Dorsolateral prefrontal cortex (tissue), 122 donors: ENCODE measurements at places on chromosomes 5 and 9.
A peak's percentile ranks its signal among the peaks of the same experiment; 100 is the strongest.

GRCh38 chr9:13726746-13727145 is 447.3 kb upstream of the MPDZ start:
- no peak for DNase-seq

DNA sequence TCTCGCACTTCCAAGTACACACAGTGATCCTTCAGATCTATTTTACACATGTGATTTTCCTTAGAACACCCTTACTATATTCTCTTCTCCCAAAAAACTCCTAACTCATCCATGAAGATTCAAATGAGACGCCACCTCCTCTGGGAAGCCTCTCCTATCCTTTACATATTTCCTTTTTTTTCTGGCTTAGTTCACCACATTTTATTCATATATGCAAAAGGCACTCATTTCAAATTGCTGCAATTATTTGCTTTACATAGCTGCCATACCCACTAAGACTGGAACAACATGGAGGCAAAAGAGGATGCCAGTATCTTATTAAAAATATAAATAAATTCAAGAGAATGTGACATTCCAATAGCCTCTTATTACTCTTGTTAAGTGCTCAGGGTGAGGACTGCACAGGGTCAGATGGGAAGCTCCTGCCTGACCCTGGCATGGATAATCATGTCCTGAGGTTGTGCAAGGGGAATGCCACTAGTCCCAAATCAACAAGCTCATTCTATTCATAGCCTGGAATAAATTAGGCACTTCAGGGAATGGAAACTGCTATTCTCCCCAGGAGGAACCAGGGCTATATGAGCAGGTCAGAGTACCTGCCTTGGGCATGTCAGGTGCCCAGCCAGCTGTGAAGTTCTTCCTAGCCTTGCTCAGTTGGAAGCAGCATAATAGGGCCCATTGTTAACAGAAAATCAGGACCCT is 262.9 kb downstream of the FBXL17 start:
- no peak for DNase-seq

- no peak for DNase-seq
Observed at GRCh38 chr9:100670719-100671118, 92.8 kb downstream of the CAVIN4 start.

DNA sequence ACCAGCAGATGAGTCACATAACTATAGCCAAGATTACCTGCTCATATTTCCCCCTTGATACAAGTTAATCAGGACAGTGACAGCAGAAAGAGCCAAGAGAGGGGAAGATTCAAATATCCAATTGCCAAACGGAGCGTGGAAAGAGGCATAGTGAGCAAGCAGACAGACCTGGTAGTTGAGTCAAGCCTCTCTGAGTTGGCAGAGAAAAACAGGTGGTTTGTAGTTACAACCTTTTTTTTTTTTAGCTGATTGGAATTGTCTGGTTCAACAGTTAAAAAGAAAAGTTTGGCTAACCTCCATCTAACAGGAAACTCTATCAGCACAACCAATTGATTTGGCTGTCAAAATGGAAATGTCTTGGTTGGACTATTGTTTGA is 272.1 kb downstream of the TLE1 start:
- DNase-seq = no peak

GRCh38 chr5:22621084-22621483 is 232.1 kb downstream of the CDH12 start:
- no peak for DNase-seq

GRCh38 chr5:139605887-139606286 is 42.3 kb upstream of the CXXC5 start:
- no peak for DNase-seq

DNA sequence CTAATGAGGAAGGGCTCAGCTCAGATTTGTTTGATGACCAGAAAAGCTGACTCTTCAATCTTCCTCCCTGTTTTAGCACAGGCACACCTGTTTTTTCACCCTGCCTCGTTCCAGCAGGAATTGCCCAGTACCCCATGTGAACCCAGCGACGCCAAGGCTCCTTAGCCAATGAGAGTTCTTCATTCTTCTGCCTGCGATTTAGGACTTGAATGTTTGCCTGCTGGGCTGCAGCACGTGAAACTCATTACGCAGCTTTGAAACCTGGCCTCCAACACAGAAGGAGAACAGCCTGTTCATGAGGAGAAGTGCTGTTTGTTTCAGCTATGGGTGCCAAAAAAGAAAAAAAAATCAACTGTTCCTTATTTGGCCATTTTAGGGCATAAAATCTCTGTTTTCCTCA is 315.5 kb downstream of the TRPM3 start:
- peak; percentile 16 for DNase-seq

- DNase-seq = no peak
Observed at GRCh38 chr9:82745919-82746318, 317.0 kb downstream of the RASEF start.

DNA sequence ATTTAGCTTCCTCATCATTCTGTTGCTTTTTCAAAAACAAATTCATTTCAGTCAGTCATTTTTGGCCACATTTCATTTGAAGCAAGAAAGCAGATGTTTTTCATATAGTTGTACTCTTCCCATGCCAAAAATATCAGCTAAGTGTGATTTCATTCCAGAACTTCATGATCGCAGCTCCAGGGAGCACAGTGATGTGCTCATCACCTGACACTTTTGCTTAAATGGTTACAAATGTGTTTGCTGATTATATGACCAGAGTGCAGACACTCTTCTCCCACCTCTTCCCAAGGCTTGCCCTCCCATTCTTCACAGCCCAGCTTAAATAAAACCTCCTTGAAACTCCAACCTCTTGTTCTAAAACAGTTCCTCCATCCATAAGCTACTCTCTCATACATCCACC is 32.6 kb downstream of the GABRB2 start:
- no peak for DNase-seq

DNA sequence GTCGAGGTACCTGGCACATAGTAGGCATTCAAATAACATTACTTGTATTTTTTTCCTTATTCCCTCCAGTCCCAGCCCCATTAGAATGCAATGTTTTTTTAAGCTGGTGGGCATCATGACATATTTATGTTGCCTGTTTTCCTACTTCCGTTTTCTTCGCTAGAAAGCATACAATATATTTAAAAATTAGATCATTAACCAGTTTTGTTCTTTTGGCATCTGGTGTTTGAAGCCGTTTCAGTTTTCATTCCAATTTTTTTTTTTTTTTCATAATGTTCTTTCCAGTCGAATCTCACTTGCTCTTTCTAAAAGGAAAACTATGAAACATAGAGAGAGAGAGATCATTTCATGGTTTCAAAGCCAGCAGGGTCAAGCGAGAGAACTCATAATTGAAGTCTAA is 228.3 kb upstream of the C9orf72 start:
- DNase-seq = no peak

GRCh38 chr5:156181656-156182055 is 145.3 kb upstream of the SGCD start:
- DNase-seq = no peak

- no peak for DNase-seq
Observed at GRCh38 chr5:17952231-17952630, 318.0 kb downstream of the TAF11L14 start.

DNA sequence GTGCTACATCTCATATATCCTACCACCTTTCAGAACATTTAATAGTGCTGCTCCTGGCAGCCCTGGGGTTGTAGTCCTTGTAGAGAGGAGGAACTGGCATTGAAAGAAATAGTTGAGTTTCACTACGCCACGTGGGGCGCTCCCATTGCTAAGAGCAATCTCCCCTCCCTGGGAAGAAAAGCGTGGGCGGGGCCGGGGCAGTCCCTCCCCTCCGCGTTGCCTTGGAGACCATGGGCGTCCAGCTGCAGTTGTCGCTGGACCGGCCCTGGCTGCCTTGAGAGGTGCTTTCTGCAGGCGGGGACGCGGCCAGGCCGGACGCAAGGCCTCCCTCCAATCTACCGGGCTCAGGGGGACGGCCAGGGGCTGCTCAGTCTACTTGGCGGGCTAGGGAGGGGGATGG is 368 bp upstream of the CCDC180 start:
- peak; percentile 81 for DNase-seq

- DNase-seq = peak; percentile 57
Observed at GRCh38 chr9:108727580-108728111, 128.1 kb downstream of the ACTL7B start.

GRCh38 chr9:77594963-77595362 is 53.2 kb downstream of the GNA14 start:
- DNase-seq = no peak

DNA sequence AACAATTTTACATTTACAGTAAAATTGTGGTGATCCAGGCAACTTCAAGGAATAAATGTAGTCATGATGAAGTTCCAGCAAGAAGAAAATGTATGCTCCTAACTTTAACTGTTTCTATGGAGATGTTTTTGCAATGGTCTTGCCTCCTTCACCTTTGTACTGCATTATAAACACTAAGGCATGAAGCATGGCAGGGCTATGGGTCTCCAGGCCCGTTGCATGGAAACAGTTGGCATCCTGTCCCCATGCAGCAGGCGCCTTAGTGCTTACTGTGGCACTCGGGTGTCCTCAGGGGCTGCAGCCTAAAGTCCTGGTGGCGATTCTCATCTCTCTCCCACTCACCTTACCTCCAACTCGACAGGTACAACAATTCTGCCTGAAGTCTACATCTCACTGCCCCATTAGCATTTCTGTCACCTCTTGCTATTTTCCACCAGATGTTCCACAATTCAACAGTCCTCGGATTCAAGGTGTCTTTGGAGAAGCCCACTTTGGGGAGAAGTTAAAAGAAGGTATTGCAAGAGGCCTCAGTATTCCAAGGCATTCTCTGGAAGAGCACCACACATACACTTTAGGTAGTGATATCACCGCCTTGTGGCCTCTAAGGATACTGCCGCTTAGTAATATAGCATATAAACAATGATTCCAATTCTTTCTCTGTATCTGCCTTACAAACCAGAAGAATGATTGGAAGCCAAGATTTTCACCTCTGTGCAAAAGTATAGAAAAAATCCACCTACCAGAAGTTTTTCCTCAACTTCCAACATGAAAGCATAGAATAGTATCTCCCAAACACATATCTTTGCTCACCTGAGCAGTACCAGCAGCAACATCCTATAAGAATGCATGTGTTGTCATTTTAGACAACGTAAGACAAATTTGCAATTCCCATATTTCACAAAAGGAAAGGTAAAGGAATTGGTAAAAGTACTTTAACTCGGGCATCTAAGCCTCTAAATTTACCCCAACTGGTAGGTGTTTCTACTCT is 5.1 kb downstream of the LIFR start:
- DNase-seq = no peak

GRCh38 chr9:23447166-23447565 is 378.9 kb downstream of the ELAVL2 start:
- peak; percentile 68 for DNase-seq

DNA sequence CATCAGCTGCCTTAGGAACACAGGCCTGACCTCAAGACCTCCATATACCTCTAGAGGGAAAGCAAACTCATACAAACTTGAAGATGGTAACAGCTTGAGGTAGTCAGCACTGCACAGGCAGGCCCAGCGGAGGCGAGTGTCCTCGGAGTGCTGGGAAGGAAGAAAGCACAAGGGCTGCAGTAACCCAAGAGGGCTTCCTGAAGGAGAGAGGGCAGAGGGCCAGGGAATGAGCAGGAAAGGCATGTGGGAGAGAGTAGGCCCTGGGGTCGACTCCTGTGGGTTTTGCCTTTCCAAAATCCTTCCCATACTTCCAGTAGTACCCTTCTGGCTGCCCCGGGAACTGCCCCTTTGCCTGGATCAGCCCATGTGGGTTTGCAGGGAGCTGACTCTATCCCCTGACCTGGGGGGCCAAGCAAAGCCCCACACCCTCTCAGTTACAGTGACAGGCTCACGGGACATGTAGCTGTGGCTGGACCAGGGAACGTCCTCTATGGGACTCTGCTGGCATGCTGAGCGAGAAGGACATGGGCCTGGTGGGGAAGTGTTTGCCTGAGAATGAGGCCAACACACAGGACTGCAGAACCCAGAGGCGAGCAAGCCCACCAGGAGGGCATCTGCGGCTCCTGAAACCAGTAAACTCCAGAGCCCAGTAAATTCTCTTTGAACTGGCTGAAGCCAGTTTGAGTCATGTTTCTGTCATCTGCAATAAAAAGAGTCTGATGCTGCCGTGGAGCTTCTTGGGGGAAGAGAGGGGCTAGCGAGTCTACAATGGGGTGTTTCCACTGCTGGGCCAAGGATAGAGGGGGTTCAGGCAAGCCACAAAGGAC is 64.1 kb downstream of the COL23A1 start:
- DNase-seq = no peak

GRCh38 chr9:129481810-129482511 is 138.9 kb downstream of the C9orf50 start:
- no peak for DNase-seq

DNA sequence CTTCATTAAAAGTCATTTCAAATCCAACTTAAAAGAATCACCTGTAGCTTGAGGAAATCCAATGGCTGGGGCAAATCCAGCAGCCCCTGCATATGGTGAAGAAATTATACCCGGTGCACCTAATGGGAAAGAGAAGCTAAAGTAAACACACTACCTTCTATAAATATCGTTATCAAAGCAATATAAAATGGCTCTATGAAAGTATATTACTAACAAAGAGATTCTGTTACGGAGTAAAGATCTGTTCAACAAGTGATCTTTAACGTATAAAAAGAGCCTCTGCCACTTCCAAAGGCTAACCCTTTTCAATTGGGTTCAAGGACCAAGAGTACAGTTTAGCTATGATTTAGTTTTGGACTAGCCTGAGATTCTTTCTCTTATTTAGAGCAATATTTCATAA is 59.7 kb upstream of the SUSD1 start:
- DNase-seq = no peak

- DNase-seq = peak; percentile 14
Observed at GRCh38 chr5:74035521-74035937, 409.5 kb downstream of the ARHGEF28 start.

DNA sequence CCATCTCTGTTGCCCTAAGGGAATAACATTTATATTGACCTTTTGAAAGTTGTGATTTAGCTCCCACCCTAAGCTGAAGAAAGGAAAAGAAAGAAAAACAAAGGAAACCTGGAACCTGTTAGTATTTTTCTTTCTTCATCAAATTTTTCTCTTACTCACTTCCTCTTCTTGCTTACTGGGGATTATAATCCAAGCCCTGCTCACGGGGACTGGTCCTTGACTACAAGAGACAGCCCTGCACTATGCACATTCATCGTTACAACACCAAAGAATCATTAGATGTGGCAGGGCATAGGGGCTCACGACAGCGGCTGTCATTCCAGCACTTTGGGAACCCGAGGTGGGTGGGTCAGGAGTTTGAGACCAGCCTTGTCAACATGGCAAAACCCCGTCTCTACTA is 37.8 kb upstream of the LPAR1 start:
- DNase-seq = no peak

GRCh38 chr5:52892242-52892878 is 96.8 kb upstream of the ITGA2 start:
- no peak for DNase-seq

- DNase-seq = no peak
Observed at GRCh38 chr5:176413709-176414191, 2.6 kb downstream of the CLTB start.

DNA sequence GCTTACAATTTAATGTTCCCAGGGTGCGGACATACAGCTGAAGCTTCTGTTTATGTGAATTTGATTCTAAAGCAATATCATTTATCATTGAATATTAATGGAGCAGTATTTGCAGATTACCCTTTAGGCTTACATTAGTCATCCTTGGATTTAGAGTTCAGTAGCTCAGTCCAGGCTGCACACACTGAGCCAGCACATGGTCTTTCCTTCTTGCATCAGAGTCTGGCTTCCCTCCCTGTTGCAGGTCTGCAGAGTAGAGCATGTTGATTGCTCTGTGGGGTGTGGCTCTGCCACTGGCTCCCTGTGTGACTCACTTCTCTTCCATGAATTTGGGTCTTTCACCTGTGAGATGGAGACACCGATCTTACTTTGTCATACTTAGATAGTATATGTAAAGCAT is 36.8 kb downstream of the NSG2 start:
- no peak for DNase-seq
